HCT116 (cell line): ENCODE measurements at places on chromosomes 11 and 22.
A peak's percentile ranks its signal among the peaks of the same experiment; 100 is the strongest.

- no peak for DNase-seq
Measured at GRCh38 chr22:23542933-23543332, 37.2 kb downstream of the IGLL1 start.

DNA sequence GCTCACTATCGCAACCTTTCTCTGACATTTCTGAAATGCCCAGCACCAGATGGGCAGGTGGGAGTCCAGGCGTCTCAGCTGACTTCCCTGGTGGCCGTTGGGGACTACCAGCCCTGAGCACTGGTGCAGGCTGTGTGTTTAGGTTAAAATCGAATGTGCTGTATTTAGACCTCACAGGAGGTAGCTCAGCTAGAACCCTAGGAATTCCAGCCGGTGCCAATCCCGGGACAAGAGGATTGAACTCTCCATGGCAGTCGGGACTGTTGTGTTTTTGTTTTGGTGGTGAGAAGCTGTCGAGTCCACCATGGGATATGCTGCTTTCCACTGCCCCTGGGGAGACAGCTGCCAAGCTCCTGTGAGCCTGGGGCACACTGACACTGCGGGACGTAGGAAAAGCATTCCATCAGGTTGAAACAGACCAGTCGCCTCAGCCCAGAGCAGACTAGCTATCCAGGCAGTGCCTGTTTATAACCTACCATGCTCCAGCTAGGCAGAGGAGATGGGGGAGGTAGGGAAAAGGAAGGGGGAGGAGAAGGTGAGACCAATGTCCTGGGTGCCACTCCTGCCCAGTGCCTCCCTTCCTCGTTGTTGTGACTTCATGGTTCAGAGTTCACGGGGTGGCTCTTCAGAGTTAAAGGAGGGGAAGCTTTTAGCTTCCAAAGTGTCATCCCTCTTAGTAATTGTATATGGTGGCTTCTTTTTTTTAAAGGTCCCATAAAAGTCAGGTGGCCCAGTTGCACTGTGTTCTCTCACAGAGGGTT lies 53.0 kb downstream of the MICAL2 start:
- DNase-seq: no peak

DNA sequence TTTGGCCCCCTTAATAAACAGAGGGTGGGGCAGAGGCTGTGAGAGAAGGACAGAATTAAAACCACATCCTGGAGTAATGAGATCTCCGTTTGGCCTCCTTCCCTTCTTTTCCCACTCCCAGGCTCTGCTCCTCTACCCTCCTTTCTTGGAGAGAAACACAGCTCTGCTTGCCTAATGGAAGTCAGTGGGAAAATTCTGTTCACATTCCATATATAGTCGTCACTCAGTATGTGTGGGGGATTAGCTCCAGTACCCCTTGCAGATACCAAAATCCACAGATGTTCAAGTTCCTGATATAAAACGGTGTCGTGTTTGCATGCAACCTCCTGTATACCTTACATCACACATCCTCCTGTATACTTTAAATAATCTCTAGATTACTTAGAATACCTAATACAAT lies 37.6 kb upstream of the THY1 start:
- DNase-seq: no peak

DNA sequence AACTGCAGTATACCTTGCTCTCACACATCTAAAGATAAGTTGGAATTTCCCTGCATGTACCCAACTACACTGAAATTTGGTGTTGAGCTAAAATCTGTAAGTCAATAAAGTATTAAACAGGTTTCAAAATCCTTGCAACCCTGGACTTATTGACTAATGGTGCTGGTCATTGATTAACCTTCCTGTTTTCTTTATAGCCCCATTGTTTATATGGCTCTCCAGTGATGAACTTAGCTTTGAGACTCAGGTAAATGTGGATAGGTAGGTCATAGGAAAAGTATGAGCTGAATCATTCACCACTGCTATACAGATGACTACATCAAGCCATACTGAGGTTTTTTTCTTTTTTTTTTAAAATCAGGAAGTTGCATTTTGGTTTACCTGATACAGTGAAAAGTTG lies 132.7 kb downstream of the FAT3 start:
- DNase-seq: no peak

DNA sequence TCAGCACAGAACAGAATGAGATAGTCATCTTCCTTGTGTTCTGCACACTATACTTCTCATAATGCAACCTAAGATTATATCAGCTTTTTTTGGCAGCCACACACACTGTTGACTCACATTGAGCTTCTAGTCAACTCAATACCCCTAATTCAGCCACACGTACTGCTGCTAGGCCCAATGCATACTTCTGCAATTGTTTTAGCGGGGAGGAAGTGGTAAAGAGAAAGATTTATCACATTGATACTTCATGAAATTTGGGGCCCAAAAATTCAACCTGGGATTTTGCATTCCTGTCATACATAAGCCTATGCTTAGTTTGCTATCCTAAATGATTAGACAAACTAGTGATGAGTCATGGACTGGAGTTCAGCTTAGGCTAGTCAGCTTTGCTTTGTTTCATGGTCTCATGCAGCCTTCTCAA lies 8.6 kb upstream of the UPB1 start:
- no peak for DNase-seq

GRCh38 chr11:8225589-8226036 lies 38.1 kb downstream of the LMO1 start:
- DNase-seq: peak; percentile 42

DNA sequence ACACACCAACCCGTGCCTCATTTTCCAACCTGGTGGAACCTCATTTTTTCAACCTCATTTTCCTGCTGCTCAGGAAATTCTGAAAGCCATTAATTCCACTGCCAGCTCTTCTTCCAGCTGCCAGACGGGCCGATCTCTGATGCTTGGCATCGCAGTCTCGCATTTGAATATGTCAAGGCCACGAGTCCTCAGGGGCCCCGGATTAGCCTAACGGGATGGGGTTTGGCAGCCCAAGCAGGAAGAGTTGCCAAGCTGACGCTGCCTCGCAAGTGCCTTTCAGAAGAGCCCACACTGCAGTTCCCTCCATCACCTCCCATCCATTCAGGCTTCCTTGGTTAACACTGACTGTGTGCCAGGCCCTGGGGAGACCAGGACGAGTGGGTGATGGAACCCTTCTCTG lies 8.7 kb downstream of the RASD2 start:
- DNase-seq: no peak

- DNase-seq: no peak
Measured at GRCh38 chr11:13831696-13832095, 130.8 kb upstream of the SPON1 start.

GRCh38 chr11:71489311-71490043 lies 36.5 kb downstream of the NADSYN1 start:
- DNase-seq: no peak

DNA sequence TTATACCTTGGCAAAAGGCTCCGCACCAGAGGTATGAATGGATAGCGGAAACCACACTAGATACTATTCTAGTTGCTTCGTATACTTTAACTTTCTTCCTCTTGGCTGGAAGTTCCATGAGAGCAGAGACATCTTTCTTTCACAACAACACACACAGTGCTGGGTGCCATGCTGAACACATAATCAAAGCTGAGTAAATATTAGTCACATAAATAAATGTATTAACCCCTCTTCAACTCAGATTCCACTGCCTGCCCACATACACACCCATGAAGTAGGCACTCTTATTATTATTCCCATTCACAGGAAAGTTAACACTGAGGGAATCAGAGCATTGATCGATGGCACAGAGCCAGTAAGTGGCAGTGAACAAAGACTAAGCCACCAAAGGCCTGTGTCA lies 35.4 kb downstream of the SPON1 start:
- DNase-seq: no peak

DNA sequence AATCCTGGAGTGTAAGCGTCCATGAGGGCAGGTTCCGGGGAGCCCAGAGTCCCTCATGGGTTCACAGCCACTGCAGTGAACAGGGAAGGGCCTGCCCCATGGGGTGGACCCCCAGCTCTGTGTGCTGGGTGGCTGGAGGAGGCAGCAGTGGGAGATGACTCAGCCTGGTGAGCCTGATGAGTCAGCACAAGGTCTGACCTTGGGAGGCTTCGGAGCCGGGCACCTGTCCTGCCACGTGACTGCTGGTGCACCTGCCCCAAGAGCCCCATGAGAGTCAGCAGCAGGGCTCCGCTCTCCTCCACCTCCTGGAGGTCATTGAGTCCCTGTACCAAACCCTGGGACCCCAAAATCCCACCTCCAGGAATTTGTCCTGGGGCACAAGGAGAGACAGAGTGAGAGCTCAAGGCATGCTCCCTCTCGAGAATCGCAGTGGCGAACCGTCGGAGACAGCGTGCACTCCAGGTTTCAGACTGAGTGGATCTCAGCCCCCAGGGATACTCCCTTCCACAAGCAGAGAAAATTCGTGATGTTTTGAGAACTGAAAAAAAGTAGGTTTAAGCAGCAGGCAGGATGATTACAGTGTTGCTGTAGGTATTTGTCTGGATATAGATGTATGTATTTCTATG lies 1221.7 kb downstream of the BRD1 start:
- DNase-seq: no peak

DNA sequence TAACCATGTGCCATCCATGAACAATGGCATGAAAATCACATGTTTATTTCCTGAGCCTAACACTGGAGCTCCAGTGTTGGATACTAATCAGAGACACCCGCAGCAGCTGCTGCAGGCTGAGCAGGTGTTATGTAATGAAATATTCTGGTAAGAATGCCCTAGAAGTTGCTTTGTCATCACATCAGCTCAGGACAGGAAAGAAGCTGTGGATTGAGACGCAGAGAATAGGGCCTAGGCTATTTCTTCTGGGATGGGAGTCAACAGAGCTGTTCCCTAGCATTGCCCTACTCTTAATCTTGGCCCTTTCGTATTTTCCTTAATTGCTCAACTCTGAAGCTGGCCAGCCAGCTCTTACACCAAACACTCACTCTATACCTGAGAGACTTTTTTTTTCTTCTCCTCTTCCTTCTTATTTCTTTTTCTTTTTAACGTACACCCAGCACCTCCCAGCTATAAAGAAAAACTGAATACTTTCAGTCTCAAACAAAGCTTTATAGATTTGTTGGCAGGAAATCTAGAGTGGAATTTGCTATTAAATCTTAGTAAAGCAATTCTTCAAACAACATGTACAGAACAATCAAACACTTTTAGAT lies 31.9 kb downstream of the RASSF10 start:
- DNase-seq: no peak

GRCh38 chr11:61111786-61112517 lies 9.7 kb downstream of the CD5 start:
- DNase-seq: no peak

DNA sequence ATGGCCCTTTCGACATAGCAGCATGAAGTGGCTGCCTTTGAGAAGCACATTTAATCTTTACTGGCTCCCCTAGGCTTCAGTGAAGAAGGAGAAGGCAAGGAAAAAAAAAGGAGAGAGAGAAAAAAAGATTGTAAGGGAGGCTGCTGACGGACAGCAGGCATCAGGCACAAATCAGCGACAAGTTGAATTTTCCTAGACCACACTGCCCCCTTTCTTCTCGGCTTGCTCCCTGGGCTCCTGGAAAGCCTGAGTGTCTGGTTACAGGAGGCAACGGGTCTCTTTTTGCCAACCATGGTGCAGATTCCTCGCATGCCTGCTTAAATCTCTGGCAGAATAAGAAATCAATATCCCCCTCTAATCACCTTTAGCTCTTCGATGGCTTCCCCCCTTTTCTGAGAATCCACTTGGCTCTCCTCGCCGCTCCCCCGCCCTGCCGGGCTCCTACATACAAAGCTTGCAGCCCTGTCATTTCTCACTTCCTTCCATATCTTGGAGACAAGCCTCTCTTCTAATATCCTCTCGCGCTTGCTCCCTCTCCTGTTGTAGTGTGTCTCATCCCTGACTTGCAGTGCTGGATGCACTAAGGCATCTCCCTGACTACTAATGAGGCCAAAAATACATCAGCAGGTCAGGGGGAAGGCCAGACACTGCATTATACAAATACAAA lies 14.3 kb downstream of the BLID start:
- no peak for DNase-seq

- no peak for DNase-seq
Measured at GRCh38 chr11:107927559-107927958, 689 bp upstream of the RAB39A start.

GRCh38 chr11:78957476-78958245 lies 383.0 kb upstream of the NARS2 start:
- DNase-seq: no peak

DNA sequence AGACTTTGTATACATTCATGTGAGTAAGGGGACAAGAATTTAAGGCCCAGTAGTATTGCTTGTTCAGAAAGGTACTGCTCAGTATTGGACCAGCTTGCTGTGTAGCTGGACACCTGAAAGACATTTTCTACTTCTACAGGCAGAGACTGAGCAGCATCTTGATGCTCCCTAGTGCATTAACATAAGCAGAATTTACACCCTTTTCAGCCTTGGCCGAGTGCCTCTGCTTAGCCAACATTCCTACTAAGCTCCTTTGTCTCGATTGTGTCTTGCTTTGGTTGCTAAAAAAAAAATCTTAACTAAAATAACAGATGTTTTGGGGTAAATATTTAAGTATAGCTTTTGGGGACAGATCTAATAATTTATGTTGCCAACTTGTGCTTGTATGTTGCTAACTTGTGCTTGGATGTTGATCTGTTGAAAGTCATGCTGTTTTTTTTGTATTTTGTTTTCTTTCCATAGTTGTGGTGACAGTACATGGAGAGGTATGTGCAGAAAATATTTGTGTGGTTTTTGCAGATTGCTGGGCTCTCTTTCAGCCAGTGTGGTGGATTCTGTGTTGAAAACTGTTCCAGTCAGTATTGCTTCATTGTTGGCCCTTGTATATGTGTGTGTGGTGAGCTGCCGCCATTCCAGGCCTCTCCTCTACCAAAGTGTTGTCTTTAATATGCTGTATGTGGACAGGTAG lies 3.7 kb downstream of the PTS start:
- no peak for DNase-seq

GRCh38 chr22:36940676-36941075 lies 27.2 kb downstream of the CSF2RB start:
- no peak for DNase-seq

DNA sequence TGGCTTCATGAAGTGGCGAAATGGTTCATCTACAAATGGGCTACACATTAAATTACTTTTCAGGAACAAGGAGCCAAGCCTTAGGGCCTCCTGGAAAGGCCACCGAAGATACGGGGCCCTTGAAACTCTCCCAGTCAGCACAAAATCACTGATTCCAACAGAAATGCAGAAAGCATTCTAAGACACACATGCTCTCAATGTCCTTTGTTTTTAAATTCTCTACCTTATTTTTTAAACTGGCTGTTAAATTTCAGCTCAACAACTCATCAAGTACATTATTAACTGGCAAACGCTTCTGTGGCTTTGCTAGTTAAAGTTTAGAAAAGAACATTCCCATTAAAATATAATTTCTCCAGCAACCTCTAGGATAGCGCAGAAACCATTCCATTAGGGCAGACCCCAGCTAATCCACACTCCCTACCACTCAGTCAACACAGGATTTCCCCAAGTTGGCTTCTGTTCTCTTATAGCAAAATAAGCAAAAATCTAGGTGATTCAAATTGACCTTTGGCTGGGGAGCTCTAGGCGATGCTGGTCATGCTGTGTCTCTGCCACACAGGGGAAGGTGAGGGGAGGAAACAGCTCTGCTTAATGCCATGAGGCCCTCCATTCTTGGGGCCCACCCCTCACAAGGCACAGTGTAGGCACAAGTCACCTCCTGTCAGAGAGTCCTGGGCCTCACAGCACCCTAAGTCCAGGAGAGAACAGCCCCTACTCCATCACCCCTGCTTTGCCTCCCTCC lies 47.1 kb downstream of the PLEKHA7 start:
- DNase-seq: no peak
